ENCODE measurements at places on chromosomes 5 and 9. TPM values are rescaled to one million over a fixed set of nuclear protein-coding genes. Genes with fewer than 3 reads are reported as not detected.

The HTR4 gene
- total RNA-seq: 0.21 TPM

The FCN1 gene
- 2.9 TPM for total RNA-seq

DNA sequence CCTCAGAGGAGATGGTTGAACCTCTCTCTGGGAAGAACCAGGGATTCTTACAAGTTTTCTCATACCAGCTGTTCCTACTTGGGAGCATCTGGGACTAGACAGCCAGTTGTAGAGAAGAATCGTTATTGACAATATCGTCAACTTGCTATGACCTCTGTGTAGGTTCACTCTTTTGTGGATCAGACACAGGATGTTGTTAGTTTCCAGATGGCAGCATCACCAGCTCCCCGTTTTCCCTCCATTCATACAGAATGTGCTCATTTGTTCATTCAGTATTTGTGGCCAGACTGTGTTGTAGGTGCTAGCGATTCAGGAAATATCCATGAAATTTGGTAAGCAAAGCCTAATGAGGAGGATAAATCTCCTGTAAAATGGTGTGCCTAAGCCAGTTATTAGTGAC lies 3.7 kb downstream of the PDE8B start:
- H3K4me1 ChIP-seq: no peaks in the 10 kb centered on the region
- no peak for DNase-seq
- no peak overlapping the region for H3K4me3 ChIP-seq

DNA sequence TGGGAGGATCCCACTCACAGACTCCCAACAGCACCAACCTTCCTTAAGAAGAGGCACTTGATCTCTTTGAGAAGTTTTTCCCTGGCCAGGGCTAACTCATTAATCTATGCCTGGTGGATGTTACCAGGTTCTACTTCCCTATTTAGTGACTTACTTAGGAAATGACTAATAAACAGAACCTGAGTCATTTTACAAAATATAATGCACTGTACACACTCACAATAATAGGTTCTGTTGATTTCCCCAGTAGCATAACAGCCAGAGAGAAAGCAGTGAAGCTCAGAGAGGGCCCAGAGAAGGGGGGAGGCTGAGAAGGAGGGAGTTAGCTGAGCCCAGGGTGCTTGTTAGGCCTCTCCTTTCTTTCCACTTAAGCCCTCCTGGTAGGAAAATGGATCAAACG lies 27.1 kb downstream of the FRMD3 start:
- no peak for DNase-seq
- no peaks in the 10 kb centered on the region for H3K4me1 ChIP-seq
- H3K27me3 ChIP-seq: no peaks in the 10 kb centered on the region
- no peak overlapping the region for H3K4me3 ChIP-seq
- no peaks in the 10 kb centered on the region for H3K36me3 ChIP-seq

DNA sequence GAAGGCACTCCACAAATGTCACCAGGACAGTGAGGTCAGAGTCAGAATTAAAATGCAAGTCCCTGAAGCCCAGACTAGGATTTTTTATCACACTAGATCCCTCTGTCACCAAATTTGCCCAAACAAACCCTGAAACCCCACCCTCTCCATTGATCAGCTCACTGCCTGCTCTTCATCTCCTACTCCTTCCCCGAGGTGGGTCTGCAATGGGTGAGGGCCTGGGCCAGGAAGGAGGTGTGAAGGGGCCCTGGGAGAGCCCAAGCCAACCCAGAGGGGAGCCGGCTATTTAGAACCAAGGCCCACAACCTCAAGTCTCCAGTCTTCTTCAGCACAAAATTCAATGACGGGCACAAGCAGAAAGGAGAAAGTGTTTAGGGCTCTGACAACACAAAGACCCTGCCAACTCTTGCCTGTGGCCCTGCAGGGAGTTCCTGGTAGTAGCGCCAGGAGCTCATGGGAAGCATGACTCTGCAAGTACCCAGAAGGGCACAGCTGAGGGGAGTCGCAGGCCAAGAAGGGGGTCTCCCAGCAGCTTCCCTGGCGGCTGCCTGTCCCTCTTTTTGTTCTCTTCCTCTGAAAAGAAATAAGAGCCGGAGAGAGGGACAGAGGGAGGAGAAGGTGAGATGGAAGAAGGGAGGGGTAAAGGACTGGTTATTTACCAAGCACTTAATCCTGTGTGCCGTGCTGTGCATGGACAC lies 5.5 kb downstream of the FOXI1 start:
- H3K27me3 ChIP-seq: no peaks in the 10 kb centered on the region
- H3K27ac ChIP-seq: no peak overlapping the region
- H3K4me1 ChIP-seq: no peaks in the 10 kb centered on the region
- no peaks in the 10 kb centered on the region for H3K36me3 ChIP-seq

GRCh38 chr9:87382900-87383299 lies 114.8 kb upstream of the DAPK1 start:
- H3K4me1 ChIP-seq: no peaks in the 10 kb centered on the region
- DNase-seq: no peak
- H3K36me3 ChIP-seq: no peaks in the 10 kb centered on the region

DNA sequence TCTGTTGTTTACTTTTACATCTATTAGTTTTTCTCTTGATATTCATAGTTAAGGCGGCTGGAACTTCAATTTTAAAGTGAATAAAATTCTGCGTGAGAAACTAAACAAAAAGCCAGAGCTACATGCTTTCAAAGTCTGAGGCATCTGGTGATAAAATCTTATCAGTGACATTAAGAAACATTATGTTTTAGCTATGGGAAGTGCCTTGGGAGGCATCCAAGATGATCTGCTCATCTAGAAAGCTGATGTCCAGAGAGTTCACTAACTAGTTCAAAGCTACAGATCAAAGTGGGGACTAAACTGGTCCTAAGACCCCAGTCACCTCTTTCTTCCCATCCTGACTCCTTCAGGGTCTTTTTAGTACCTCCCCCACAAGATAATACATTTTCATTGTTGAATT lies 37.2 kb downstream of the MRPS27 start:
- H3K4me3 ChIP-seq: no peak overlapping the region
- H3K4me1 ChIP-seq: no peaks in the 10 kb centered on the region
- peak overlapping the region; percentile 73 for H3K27ac ChIP-seq
- no peak for DNase-seq
- no peaks in the 10 kb centered on the region for H3K36me3 ChIP-seq

DNA sequence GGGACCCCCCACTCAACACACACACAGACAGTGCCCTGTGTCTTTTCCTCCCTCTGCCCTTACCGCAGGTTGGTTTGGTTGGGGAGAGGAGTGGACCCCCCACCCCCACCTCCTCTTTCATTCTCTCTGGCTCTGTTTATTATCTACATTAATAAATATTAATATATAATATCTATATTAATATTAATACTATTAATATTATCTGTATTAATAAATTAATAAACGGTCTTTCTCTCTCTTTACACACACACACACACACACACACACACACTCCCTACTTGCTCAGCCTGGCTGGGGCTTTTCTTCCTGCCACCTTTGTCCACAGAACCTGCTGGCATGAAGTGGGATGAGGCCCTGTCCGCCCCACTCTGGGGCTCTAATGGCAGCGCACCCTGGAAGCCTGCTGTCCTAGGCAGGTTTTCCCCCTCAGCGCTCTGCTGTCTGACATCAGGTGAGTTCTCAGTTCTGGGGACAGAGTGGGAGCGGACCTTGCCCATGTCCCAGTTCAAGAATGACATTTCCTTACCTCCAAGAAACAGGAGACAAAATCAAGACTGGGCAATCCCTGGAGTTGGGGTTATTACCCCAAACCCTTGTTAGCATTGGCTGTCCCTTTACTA lies 10.5 kb upstream of the SMIM32 start:
- no peak overlapping the region for H3K4me3 ChIP-seq
- no peaks in the 10 kb centered on the region for H3K36me3 ChIP-seq
- H3K27ac ChIP-seq: no peak overlapping the region
